ENCODE measurements at places on chromosomes 13 and 19.

DNA sequence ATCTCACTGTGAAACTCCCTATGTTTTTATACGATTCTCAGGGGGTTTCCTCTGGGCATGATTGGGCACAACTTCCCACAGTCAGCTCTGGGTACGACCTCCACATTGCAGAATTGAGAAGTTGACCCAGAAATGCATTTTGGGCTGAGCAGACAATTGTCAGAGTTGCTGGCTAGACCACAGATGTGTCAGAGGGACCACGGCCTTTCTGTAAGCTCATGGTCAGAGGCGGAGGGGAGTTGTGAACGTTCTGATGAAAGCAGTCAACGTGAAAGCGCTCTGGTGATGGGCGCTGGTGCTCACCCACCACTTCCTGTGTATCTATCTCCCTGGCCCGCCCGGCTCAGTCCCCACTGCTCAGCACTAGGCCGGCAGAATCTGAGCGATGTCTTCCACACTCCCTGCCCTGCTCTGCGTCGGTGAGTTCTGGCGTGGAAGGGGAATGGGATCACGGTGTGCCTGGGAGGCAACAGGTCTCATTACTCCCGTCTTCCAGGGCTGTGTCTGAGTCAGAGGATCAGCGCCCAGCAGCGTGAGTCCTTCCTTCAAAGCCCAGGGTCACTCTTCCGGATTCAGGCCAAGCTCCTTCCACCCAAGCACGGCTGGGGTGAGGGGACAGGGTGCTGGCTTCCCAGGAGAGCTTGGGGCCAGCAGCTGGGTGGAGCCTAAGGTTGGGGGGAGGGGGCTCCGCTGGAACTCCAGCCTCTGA is at the start of gene NCR1:
Gene NCR1, plus strand, starts transcription at position 346 of the 709 bp plus-strand sequence. Its CDS starts 40 bp downstream, at position 386.
- DNase-seq = no peak

DNA sequence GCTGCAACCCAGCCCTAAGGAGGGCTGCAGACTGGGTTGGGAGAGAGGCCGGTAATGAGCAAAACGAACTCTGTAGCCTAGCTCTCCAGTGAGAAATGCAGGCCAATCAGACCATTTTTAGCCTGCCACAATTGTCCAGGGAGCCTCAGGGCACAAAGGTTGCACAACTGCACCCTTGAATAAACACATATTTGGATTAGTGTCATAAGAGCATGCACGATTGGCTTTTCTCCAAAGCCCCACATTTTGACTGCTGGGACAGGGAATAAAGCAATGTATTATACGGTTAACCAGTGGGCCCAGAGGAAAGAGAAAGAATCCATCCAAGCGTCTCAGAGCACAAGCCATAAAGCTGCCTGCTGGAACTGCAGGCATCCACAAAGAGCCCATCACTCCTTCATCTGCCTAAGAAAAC is 729.4 kb upstream of the SGCG start:
- DNase-seq = no peak

DNA sequence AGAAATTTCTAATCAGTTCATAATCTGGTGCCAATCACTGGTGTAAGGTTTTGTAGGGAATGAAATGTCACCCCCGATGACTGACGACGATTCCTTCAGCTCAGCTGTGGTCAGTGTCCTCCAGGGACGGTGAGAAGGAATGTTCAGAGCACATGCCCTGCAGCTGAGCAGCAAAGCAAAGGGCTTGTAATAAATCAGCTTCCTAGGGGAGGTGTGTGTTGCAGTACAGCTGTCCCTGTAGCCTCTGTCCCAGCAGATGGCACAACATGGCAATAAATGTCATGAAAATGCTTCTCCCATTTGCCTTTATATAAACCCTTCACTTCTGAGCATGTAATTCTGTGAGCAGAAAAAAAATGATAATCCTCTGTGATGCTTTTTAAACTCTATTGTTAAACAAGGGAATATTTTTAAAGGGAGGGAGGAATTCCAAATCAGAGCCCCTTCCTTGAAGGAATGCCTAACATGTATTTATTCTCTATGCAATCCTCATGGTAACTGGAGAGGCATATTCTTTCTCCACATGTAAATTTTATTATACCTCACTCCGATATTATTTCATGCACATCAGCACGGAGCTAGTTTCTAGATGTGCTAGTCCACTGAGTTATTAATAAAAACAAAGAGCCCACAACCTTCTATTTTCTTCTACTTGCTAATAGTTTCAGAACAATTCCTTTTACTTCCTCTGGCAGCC is 102.5 kb downstream of the FAM216B start:
- no peak for DNase-seq

- DNase-seq = no peak
These were observed 9.0 kb downstream of the EGLN2 start for GRCh38 chr19:40808021-40808325.

- DNase-seq = no peak
These were observed 4.4 kb upstream of the LTBP4 start for GRCh38 chr19:40596608-40597328.

GRCh38 chr19:4396949-4397783 is 3.2 kb downstream of the SH3GL1 start:
- DNase-seq = no peak

GRCh38 chr19:3401004-3401768 is 34.8 kb downstream of the NFIC start:
- no peak for DNase-seq

DNA sequence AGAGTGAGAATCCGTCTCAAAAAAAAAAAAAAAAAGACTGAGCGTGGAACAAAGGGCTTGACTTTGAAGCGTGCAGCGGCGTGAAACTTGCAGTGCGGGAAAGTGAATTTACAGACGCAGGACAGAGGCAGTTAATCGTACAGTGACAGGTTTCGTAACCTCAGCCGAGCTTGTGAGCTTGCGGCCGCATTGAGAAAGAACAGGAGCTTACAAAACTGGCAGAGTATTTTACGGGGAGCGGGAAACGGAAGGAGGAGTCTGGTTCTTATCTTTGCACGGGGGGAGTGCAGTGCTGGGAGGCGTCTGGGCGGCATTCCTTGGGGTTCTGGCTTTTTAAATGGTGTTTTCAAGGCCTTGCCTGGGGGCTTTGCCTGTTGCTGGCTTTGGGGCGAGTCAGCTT is 6.0 kb upstream of the BSG start:
- DNase-seq = no peak

DNA sequence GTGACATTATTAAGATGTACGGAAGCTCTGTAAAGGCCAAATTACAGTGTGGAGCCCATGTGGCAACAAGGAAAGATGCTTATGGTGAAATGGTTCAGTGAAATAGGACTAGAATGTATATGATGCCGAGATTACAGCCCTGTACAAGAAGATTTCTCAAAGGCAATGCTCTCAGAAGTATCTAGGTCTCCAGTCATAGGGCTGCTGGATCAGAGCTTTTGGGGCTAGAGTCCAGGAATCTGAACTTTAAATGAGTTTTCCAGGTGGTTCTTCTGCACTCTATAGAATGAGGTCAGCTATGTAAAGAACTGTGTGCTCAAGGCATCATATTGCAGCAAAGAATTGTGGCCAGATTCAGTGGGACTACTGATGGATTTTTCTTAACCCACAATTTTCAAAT is 75.4 kb upstream of the STK24 start:
- DNase-seq = no peak

DNA sequence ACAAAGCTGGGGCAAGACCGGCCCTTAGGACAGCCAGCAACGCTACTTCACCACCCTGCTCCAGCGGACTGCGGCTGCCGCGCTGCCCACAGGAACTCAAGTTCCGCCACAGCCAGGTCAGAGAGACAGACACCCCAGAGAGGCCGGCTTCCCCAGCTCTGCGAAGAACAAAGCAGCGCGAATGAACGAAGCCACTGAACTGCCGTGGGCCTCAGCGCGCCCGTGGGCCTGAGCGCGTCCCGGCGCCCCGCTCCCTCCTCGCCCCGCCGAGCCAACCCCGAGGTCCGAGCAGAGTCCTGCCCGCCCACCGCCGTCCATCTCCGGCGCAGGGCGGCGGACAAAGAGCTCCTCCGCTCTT is 158.4 kb downstream of the RNF17 start:
- DNase-seq = no peak

GRCh38 chr19:5950741-5951140 is 27.2 kb downstream of the RANBP3 start:
- DNase-seq = no peak

DNA sequence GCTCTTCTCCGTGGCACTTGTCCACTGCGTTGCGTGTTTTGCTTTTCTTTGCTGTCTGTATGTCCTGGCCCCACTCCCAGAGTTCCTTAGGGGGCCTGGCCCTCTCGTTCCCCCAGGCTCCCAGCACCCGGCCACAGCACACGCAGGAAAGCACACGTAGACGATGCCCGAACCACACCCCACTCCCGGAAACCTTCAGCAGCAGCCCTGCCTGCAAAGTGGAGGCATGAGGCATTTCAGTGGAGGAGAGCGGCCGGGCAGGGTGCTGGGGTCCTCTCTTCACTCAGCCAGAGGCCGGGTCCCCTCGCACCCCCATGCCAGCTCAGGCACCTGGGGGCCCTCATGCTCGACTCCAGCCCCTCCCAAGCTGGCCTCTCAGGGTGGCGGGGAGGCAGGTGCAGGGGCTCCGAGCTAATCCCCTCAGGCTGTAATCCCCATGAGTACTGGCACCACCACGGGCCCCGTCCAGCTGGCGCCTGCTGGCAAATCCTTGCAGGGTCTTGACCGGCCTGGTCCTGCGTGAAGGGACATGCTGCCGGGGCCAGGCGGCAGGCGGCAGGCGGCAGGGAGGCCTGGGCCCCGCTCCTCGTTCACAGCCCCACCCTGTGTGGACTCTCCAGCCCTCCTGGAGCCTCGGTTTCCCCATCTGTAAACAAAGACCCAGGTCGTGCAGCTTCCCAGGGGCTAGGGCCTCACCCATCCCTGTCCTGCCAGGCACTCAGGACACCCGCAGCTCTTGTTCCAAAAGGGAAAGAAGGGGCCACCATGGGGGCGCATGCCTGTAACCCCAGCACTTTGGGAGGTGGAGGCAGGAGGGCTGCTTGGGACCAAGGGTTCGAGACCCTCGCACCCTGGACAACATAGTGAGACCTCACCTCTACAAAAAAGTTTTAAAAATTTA is 7.0 kb downstream of the PIP5K1C start:
- DNase-seq = no peak

- no peak for DNase-seq
These were observed 14.2 kb upstream of the PDX1 start for GRCh38 chr13:27905650-27906049.

DNA sequence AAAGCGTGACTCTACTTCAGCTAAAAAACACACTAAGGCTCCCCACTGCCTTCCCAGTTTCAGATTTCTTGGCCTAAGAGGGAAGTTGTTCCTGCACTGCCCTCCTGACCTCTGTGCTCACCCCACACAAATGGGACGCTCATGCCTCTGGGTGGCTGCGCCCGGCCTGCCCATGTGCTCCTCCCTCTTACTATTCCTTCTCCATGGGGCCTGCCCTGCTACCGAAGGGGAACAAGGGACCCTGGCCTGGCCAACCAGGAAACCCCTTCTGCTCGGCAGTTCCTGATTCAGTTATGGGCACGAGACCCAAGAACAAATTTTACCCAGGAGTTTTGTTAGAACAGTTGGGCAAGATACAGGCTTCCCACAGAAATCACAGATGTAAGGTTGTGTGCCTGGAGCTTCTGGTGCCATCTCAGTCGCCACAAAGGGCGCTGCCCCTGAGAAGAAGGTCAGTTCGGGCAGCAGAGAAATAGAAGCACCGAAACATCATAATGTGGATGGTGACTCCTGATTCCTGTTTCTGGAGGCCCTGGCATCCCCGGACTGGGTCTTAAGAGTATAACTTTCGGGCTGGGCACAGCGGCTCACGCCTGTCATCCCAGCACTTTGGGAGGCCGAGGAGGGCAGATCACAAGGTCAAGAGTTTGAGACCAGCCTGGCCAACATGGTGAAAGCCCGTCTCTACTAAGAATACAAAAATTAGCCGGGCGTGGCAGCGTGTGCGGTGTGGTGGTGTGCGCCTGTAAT is 5.4 kb upstream of the PLPP2 start:
- DNase-seq = no peak

GRCh38 chr13:40758811-40759210 is 12.2 kb downstream of the MRPS31 start:
- DNase-seq = no peak

- DNase-seq = no peak
These were observed 12.0 kb upstream of the SHFL start for GRCh38 chr19:10074153-10074552.

DNA sequence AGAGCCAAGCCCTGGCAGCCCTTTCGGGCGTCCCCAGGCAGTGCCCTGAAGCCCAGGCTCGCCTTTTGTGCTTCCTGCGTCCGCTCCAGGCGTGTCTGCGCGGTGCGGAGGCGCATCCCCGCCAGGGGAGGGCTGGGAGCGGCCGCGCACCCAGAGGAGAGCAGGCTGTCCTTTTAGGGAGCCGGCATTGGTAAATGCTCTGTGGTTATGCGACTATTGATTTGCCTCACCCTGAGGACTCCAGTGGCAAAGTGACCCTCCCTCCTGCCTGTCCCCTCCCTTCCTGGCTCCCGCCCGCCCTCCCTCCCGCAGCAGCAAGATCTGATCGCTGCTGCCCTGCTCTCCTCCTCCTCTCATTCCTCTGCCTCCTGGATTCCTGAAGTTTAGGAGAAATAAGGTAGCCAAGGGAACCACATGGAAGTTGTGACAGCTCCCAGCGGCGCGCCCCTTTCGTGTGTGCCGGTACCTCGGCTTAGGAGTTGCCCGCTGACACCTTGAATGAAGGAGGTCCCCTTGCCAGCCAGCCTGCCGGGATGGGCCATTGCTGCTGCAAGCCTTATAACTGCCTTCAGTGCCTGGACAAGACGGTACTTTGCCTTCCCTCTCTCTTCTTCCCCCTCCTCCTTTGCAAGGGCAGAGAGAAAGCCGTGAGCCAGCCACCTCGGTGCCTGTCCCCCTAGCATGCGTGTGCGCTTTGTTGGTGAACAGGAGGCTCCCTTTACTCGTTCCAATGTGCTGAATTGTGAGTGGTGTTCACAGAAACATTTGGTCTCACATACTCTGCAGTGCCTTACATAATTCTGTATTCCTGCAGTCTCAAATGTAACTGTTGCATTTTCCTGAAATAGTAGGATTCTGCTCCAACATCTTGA is 166.9 kb downstream of the SLC7A1 start:
- no peak for DNase-seq

DNA sequence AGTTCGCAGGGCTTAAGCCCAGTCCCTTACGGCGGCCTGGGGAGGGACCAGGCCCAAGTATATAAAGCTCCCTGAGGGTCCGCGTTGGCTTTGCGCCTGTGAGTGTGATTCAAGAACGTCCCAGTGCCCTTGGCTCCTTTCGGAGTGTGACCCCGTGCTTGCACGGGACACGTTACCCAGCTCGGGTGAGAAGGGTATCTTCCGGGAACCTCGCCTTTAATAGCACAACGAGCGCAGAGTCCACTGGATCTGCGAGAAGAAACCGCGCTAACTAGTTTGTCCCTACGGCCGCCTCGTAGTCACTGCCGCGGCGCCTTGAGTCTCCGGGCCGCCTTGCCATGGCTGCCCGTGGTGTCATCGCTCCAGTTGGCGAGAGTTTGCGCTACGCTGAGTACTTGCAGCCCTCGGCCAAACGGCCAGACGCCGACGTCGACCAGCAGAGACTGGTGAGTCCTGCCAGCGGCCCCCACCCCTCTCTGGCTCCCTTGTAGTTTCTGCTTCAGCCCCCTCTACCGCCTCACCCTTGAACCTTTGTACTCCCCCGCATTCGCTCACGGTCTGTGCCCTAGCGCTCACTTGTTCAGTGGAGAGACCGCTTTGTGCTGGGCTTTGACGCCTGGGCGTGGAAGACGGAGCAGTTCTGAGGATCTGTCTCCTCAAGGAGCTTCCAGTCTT is at the start of gene DNAJC15:
Gene DNAJC15, plus strand, starts transcription at position 298 of the 675 bp plus-strand sequence. Its CDS starts 41 bp downstream, at position 339.
- DNase-seq = peak; percentile 53

- DNase-seq = peak; percentile 33
These were observed 1.4 kb upstream of the USF2 start for GRCh38 chr19:35267353-35267817.

- DNase-seq = peak; percentile 19
These were observed 294.2 kb downstream of the ZNF536 start for GRCh38 chr19:30666301-30666803.
